ENCODE measurements at places on chromosomes 4 and X.

DNA sequence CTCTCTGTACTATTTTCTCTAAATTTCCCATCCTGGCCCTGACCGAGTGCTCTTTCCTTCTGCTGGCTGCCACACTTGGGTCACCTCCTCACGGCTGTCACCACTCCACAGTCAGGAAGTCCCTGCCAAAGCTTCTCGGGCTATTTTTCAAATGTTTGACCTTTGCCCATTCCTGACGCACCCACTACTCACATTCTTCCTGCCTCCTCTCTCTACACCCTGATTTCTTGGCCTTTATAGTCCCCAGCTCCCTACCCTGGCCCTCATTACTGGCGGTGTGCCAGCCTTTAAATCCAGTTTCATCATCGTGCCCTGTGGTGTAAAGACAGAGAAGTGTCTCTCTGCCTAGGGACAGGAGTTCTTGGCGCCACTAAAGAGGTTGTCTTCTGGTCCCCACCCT, 46.4 kb upstream of the GATB start:
- no peak for DNase-seq

DNA sequence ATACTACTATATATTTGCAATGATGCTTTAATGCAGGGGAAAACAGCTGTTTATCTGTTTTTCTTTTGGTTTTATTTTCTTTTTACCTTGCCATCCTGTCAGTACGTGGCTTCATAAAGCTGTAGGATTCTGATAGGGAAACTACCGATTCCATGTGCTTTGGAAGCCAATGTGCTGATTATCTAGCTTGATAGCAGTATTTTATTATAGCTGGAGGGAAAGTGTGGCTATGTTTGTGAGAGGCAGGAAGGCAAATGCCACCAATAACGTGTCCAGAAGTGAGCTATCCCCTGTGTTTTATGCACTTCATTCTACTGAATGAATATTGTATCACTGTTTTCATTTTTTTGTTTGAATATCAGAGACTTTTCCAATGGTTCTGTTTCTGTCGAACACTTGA, 43.7 kb downstream of the IL15 start:
- DNase-seq, result no peak

DNA sequence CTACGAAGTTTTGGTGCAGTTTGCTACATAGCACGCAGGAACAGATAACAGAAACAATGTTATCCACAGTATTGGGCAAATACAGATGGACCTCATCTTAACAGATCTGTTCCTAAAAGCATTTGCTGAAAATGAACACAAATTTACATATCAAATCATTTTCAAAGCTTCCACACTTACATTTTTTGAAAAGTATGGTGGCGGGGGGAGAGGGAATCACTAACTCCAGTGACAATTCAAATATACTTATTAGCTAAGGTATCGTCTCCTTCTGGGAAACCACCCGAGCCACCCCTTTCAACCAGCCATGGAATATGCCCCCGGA, 175.0 kb downstream of the NSUN7 start:
- DNase-seq, result no peak

DNA sequence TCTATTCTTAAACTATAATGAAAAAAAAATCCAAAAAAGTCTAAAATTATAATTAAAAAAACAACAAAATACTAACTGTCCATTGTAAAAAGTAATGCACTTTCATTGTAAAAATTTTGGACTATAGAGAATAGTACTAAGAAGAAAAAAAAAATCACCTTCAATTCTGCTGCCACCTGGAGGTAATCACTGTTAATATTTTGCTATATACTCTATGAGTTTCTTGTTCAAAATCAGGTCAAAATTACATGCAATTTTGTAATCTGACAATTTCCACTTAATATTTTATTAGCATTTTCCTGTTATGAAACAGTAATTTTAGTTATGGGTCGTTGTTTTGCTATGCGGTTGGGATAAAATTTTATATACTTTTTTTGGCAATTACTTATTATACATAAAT, 62.0 kb downstream of the HTT start:
- no peak for DNase-seq

GRCh38 chrX:134369576-134369975, 90.4 kb upstream of the HPRT1 start:
- no peak for DNase-seq

- DNase-seq, result no peak
These were observed 200.8 kb downstream of the MGST2 start for GRCh38 chr4:139866276-139866962.

- no peak for DNase-seq
These were observed 219.9 kb downstream of the BCOR start for GRCh38 chrX:39877905-39878304.

GRCh38 chr4:37132351-37132974, 112.1 kb upstream of the NWD2 start:
- DNase-seq, result no peak

DNA sequence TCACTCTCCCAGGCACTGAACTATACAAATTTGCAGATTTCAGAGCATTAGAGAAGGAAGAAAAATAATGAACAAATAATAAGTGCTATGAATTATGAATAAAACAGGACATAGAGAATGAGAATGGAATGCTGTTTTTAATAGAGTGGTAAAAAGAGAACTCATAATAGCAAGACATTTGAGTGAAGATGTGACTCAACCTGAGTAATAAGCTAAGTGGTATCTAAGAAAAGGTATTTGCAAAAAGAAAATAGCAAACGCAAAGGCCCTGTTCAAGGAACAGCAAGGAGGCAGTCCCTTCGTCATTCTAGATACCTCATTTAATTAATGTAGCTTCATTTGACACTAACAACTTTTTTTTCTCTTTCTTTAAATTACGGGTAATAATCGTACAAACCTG, 1910.0 kb upstream of the TENM3 start:
- DNase-seq, result no peak

DNA sequence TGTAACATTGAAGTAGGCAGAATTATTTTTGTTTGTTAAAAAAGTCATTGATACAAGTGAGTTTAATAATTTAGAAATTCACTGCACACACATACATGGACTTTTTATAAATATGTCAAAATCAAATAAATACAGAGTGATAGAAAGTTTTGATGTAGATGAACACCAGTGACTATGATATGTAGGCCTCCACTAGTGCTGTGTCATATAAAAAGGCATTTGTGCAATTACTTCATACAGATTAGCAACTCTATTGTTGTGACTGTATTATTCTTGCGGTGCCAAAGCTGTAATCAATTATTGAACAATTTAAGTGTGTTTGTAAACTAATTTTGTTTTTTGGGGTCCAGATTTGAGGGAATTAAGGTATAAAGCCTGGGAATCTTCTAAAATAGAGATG, 366.2 kb upstream of the PITX2 start:
- no peak for DNase-seq

DNA sequence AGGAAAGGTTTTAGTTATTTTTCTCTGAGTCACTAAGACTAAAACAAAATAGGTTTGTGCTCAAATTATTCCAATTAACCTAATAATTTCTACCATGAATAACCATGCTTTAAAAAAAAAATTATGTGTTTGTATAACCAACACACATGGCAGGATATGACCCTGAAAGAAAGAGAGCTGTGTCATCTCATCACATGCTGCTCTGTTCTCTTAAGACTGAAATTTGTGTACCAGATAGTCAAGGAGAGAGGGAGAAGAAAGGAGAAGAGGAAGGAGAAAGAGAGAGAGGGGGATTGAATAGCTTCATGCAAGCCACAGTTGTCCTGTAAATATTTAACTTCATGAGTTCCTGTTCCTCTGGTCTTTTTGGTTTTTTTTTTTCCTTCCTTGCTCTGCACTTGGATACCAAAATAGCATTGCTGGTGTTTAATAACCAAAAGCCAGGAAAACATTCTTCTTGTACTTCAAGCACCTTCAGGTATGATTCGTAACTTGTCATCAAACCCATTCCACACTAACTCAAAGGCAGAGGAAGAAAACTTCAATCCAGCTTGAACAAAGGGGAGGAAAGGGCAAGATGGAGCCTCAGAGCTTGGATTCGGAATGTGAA, 6.4 kb upstream of the PROM1 start:
- no peak for DNase-seq

- DNase-seq, result peak; percentile 76
These were observed 22.2 kb downstream of the LIN54 start for GRCh38 chr4:82988323-82988832.

GRCh38 chrX:109843963-109844751, 111.1 kb upstream of the ACSL4 start:
- DNase-seq, result no peak

DNA sequence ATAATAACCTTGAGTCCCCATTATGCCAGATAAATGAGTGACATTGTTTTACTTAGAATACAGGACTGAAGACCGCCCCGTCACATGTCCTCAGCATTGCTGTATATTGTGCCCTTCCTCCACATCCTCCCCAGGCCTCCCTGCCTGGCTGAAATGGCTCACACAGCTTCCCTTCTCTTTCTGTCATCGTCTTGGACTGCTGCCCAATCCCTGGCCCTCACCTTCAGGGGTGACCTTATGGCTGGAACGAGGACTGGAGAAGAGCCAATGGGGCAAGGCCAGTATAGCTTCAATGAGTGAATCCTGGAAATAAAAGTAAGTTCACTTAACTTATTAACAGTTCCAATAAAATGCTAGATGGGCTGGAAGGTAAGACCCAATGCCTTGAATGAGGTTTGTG, 2.7 kb downstream of the KCNE5 start:
- no peak for DNase-seq

DNA sequence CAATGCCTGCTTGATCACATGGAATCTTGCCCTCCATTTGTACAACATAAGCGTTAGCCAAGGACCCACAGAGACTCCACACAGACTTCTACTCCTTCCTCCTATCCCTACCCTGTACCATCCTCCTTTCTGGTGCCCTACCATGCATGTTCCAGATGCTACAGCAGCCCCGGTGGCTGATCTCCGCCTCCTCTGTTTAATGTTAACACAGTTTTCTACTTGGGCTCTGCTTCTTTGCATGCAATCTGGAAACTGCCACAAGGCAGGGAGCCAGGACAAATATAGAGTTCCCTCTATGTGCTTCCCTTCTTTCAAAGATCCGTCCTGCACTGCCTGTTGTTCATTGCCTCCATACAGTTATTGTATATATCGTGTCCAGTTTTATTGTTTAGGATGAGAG, 368.6 kb upstream of the TENM3 start:
- DNase-seq, result no peak

- DNase-seq, result no peak
These were observed 111.7 kb downstream of the FRMPD4 start for GRCh38 chrX:12249997-12250396.

DNA sequence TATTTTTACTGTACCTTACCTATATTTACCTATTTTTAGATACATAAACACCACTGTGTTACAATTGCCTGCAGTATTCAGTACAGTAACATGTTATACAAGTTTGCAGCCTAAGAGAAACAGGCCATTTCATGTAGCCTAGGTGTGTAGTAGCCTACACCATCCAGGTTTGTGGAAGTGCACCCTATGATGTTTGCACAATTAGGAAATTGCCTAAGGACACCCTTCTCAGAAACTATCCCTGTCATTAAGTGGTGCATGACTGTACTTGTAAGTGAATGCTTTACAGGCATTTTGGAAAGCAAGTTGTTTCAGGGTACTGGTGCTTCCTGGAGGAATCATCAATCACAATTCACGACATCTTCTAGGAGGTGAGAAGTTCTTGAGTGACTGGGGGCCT, 991.8 kb upstream of the SLIT2 start:
- no peak for DNase-seq

DNA sequence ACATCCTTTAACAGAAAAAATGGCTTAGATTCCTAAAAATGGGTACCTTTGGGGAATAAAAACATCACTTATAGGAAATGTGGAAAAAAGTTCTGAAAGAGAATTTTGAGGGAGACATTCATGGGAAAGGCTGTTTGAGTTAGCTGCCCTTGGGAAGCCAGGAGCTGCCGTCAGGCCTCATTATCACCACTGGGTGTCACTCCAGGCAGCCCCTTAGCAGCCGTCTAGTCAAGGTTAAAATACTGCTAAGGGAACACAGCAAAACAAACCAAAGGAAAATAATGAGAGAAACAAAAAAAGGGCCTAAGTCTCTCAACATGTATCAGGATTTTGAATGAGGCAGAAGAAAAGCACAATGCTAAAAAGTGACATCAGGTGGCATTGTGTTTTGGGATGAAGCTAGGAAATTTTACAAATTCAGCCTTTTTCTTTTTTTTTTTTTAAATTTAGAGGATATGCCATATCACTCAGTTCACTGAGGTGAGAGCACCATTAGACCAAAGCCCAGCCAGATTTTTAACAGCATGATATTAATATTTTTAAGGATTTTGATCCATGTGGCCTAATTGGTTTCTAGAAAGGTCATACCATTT, 235.3 kb downstream of the GPAT3 start:
- DNase-seq, result peak; percentile 15

DNA sequence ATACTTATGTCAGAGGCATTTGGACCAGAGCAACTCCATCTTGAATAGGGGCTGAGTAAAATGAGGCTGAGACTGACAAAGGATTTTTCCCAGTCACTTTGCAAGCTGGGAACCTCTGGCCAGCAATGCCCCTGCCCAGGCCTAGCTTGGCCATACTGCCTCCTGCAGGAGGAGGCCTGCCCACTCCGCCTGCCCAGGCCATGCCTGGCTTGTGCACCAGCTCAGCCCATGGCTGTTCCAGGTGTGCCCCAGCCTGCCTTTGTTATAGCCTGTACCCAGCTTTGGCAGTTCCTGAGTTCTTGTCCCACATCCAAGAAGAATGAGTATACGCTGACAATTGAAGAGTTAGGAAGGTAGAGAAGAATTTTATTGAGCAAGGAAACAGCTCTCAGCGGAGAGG, 176.1 kb downstream of the AASDH start:
- no peak for DNase-seq

- no peak for DNase-seq
These were observed 503.9 kb downstream of the PDHA2 start for GRCh38 chr4:96343836-96344235.

DNA sequence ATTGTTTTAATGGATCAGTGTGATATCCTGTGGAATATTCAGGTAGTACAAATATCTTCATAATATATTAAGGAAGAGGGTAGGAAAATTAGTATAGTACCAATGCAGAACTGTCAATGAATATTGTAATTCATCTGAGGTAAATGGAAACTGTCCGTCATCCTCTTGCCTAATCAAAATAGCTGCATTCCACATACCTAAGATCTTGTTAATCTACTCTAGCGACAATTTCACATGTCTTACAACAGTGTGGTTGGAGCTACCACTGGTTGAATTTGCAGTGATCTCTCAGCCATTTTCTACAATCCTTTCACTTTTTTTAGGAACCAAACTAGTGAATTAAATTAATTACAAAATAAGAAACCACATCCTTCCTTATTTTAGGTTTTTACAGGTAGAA, 117.5 kb downstream of the PCDH18 start:
- DNase-seq, result no peak

DNA sequence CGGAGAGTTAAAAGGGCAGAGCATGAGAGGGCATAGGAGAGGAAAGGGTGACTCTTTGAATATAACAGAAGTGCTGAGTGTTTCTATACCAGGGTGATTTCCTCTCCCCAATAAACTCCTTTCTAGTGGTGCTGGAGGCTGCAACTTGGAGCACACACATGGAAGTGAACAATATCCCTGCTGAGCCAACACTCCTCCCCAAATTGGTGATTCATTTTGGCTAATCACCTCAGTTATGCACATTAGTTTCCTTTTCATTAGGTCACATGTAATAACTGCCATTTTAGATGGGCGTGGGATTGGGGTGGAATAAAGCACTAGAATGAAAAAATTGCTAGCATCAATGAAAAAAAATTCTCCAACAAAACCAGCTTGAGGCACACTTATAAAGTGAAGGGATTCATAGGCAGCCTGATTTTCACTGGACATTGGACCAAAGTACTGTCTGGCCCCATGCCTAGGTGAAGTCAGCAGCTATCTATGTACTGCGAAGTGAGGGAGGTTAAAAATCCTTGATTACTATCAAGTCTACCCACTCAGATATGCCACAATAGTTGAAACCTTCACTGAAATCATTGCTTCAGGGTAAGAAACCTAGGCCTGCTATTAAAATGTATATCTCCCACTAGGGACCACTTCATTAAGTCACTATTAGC, 174.0 kb downstream of the GLUD2 start:
- no peak for DNase-seq
